Stimulated activated naive CD8-positive, alpha-beta T cell treated with anti-CD3 and anti-CD28 coated beads, Interleukin-15, amount 100 ng/mL, for 72 hours (primary cell): ENCODE measurements at places on chromosomes 5 and 9.

- DNase-seq = peak; percentile 7
Observed at GRCh38 chr5:81393783-81394718, at the start of gene ACOT12. Gene ACOT12 (minus strand): TSS chr5:81394134. CDS start chr5:81394114, 20 bp downstream.

GRCh38 chr9:110575169-110575568, 4.4 kb downstream of the SVEP1 start:
- no peak for DNase-seq

GRCh38 chr5:132496191-132496630, 5.6 kb upstream of the IRF1 start:
- peak; percentile 95 for DNase-seq

GRCh38 chr5:55418994-55419968, 111.5 kb downstream of the MTREX start:
- no peak for DNase-seq

DNA sequence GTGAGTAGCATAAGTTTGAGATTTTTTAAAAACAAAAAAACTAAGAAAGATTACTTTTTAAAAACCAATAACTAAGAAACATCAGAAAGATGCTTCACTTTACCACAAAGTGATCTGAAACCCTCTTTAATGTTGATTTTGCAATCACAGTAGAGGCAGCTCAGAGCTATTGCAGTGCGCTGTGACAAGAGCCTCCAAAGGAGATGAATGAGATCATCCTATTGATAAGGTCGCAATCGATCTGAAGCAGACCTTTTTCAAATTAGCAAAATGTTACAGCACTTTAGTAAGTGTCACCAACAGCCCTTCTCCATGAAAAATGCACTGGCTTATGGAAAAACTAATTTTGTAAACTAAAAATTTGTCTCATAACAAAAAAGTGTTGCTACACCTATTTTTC, 284.6 kb upstream of the EFNA5 start:
- no peak for DNase-seq

GRCh38 chr9:96185518-96186156, 116.3 kb downstream of the HSD17B3 start:
- DNase-seq = no peak

DNA sequence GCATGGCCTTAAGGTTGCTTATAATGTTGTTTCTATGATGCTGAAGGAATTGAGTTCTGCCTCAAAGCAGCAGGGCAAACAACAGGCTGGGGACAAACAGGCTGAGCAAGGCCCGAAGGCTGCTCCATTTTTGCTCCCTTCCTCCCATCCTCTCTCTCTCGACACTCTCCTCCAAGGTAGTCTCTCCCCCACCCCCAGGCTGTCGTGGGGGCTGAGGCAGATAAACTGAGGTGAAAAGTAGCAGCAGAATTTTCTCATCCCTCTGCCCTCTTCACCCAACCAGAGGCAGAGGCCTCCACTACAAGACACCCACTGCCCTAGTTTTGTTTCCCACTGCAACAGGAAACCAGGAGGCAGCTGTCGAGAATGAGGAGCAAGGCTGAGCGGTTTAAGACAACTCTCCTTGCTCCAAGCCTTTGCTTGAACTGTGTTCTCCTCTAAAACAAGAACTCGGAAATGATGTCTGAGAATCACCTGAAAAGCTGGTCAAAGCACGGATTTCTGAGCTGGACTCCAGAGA, 13.5 kb upstream of the GNA14 start:
- DNase-seq = no peak

GRCh38 chr5:107340631-107341030, 330.1 kb downstream of the EFNA5 start:
- no peak for DNase-seq

- no peak for DNase-seq
Observed at GRCh38 chr5:123810746-123811340, 298.9 kb downstream of the CSNK1G3 start.

DNA sequence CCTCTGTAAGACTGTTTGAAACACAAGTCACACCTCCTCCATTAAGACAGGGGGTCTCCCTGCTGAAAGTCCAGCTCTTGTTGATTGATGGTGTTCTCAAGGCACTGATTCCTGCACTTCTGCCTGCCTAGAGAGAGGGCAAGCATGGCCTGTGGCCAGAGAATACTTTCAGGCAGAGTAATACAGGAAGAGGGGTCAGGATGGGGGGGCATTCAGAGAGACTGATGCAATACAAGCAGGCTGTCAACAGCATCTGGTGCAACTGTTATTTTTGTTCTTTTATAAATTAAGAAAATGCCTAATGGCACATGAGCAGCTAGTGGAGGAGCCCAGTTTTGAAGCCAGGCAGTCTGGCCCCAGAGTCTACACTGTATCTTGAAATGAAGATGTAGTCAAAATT, 302.2 kb downstream of the DIRAS2 start:
- DNase-seq = no peak

DNA sequence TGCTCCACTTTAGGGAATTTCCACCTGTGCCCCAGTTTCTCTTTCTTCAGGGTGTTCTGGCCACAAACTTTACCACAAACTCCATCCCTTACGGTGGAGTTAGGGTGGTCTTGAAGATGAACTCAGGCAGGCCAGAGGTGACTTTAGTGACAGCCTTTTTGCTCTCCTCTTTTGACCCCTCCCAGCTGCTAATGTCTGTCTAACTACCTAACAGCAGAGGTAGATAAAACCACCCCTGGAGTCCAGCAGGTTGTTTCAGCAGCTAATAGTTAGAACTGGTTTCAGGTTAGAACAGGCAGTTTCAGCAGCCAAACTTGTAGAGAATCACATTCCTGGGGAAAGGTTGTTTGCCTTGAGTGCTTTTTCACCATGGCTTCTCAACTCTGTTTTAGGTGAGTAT, 971.3 kb upstream of the CDH18 start:
- no peak for DNase-seq

GRCh38 chr9:114551750-114552685, 35.6 kb upstream of the ATP6V1G1 start:
- no peak for DNase-seq

DNA sequence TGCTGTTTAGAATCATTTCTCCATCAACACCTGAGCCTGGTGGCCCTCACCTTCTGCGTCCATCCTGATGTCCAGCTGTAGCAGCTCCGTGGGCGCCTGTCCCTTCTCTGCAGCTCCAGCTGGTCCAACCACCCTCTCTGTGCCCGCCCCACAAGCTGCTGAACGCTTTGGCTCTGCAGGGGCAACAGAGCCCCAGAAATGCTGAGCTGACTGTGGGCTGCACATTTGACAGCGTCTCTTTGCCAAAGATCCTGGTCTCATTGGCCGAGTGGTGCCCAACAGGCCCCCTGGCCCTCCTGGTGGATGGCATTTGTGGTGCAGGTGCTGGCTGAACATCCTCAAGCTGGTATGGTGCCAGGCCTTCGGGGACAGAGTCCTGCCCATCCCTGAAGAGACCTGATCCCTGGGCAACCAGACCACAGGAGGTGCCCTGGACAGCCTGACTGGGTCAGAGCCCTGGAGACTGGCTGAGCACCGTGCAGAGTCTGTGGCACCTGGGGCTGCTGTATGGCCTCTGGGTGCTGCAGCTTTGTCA, 25.3 kb upstream of the CEP72 start:
- no peak for DNase-seq

GRCh38 chr9:111163716-111164389, 125.6 kb upstream of the LPAR1 start:
- DNase-seq = no peak

DNA sequence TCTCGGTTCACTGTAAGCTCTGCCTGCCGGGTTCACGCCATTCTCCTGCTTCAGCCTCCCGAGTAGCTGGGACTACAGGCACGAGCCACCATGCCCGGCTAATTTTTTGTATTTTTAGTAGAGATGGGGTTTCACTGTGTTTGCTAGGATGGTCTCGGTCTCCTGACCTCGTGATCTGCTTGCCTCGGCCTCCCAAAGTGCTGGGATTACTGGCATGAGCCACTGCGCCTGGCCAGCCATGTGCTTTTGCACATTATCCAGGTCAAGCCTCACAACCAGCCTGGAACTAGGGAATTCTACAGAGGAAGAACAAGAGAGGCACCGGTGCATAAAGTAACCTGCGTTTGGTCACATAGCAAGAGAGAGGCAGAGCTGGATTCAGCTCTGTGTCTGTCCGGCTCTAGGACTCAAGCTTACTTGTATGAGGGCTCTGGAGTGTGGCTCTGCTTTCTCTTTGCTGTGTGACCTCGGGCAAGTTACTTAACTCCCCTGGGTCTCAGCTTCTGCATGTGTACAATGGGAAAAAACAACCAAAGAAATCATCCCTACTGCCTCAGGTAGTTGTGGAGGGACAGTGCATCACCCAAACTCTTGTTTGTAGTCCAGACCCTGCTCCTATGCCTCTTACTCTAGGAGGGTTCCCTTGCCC, 6.3 kb downstream of the FGF18 start:
- no peak for DNase-seq

DNA sequence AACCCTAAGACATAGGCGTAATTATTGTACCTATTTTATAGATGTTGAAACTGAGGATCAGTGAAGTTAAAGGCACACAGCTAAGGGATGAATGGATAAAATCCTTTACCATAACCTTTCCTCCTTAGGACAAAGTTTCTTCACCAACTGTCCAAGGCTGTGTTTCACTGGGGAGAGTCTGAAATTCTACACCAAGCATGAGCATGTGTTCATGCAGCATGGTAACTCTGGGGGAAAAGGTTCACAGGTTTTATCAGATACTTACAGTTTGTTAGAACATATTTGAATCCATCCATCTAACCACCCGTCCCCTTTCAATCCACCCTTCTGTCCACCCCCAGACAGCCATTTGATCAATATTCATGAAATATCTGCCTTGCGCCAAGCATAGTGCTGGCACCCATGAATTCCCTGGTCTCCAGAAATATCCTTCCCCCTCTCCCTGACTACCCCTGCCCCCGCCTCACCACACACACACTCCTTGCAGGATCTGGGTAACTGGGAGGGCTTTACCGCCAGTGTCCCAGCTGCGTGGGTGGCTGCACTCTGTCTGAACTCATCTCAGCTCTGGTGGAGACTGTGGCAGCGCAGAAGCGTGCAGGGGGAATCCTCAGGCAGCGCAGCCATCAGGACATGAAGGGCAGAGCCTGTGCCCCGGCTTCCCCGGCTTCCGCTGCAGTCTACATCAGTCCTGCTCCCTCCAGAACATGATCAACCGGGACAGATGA, 6.3 kb upstream of the KCNIP1 start:
- no peak for DNase-seq

- DNase-seq = no peak
Observed at GRCh38 chr9:133959171-133959570, 33.0 kb downstream of the VAV2 start.

- DNase-seq = no peak
Observed at GRCh38 chr5:91433861-91434260, 50.7 kb upstream of the ARRDC3 start.

GRCh38 chr5:124309241-124309980, 437.0 kb downstream of the ZNF608 start:
- no peak for DNase-seq

DNA sequence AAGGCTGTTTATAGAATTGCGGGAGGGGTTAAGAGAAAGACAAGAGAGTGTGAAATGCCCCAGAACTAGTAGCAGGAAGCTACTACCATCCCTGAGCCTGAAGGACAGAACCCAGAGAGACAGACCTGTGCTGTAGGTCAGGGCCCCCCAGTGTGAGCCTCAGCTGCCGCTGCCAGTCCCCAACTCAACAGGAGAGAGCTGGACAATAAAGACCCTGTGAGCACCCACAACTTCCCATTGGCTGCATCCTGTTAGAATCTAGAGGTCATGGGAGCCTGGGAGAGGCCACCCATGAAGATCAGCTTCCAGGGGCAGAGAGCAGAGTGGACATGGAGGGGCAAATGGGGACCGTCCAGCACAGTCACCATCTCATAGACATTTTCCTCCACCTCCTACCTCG, 127.2 kb upstream of the GABRP start:
- DNase-seq = no peak

- DNase-seq = no peak
Observed at GRCh38 chr9:37336150-37336549, 86.3 kb upstream of the GRHPR start.

- DNase-seq = no peak
Observed at GRCh38 chr5:112062181-112062580, 305.2 kb upstream of the NREP start.

DNA sequence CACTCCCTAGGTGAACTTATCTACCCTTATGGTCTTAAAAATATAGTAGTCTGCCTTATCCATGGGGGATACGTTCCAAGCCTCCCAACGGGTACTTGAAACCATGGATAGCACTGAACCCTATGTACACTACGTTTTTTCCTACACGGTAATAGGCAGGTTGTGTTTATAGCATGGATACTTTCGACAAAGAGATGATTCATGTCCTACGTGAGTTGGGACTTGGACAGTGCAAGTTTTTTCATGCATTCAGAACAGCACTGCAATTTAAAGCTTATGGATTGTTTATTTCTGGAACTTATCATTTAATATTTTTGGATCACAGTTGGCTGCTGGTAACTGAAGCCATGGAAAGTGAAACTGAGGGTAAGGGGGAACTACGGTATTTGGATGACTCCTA, 88.1 kb downstream of the CNTLN start:
- no peak for DNase-seq

GRCh38 chr5:95701074-95701473, 18.3 kb upstream of the SPATA9 start:
- no peak for DNase-seq

- DNase-seq = no peak
Observed at GRCh38 chr5:173452119-173452905, 124.1 kb upstream of the STC2 start.

DNA sequence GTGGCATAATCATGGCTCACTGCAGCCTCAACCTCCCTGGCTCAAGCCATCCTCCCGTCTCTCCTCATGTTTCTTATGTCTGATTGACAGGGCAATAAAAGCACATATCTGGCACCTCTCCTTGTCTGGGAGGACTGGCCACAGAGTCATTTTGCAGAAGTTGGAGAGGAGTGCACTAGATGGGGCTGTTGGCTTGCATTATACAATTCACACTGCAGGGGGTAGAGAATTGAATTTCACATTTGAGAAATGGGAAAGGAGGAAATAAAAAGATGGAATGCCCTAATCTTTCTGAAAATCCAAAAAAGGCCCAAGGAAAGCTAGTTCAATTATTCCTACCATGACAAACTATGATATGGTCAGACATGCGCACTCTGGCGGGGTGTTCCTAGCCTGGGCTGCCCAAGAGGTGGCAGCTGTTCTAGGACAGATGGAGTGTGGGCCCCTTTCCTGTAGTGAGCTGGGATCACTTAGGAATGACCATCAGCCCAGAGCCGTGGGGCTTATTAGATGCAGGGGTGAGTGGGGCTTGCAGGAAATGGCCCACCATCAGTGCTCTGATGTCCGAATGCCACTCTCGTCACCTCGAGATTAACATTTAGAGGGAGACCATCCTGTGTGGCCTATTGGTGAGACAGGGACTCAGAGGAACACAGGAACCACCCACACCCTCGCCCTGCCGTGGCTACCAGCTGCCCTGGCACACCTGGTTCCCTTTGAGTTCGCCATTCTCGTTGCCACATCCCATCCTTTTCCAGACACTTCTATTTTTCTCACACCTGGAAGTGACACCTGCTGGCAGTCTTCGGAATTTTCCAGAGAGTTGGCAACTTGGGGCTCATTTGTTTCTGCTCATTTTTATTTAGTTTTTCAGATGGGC, 21.8 kb upstream of the ANKRD18A start:
- DNase-seq = no peak

- DNase-seq = no peak
Observed at GRCh38 chr5:5967373-5967772, 411.0 kb downstream of the MED10 start.

- no peak for DNase-seq
Observed at GRCh38 chr5:105146867-105147266, 1584.3 kb upstream of the NUDT12 start.
